ENCODE measurements at places on chromosomes 4 and X.

GRCh38 chr4:159266981-159267868, 164.3 kb downstream of the RAPGEF2 start:
- no peak for DNase-seq

- peak; percentile 37 for DNase-seq
These were observed 151.5 kb downstream of the CORIN start for GRCh38 chr4:47686294-47686872.

DNA sequence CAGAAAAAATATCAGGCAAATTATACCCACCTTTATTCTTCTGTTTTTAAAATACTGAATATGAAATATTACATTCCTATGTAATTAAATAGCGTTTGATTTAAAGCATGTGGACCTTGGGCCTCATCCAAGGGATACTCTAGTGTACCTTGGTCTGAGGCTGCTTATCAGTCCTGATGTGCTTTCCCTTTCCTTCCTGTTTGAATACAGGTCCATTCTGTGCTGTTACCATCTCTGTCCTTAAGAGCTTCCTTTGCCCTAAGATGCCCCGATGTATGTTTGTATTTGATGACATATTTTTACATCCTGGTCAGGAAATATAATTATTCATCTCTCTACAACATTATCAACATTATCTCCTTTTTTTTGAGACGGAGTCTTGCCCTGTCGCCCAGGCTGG, 24.1 kb downstream of the FAT4 start:
- no peak for DNase-seq

DNA sequence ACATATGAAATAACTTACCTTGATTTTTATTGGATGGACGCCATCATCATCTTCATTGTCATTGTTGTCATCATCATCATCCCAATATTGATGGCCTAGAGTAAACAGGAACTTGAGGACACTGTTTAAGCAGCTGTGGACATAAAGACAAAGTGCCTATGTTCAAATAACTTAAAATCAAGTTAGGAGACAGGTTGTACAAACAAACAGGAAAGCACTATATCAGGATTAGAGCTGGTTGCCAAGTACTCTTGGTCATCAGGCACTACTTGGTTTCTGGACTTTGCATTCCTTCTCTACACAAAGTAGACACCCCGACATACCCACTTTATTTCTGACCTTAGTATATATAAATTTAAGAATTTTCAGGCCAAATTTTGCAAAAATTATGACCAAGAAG, 608.6 kb downstream of the KLHL13 start:
- no peak for DNase-seq

GRCh38 chr4:48653217-48654014, 126.7 kb downstream of the FRYL start:
- DNase-seq: no peak

DNA sequence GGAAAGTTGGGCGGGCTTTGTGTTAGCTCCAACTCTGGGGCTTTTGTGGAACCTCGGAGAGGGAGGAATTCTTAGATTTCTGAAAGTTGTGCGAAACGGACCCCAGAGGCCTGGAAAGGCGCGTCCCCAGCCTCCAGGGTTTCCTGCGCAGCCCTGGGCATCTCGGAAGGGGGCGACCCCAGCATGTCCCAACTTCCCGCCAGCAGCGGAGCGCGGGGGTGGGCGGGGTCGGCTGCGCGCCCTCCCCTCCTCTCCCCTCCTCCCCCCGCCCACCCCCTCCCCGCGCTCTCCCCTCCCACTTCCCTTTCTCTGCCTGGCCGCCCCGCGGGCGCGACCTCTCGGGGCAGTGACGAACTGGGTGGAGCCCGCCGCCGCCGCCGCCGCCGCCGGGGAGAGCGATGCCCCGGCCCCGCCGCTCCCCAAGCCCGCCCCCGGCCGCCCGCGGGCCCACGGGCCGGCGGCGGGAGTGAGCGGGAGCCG, 16.8 kb downstream of the PTTG2 start:
- DNase-seq: peak; percentile 81

DNA sequence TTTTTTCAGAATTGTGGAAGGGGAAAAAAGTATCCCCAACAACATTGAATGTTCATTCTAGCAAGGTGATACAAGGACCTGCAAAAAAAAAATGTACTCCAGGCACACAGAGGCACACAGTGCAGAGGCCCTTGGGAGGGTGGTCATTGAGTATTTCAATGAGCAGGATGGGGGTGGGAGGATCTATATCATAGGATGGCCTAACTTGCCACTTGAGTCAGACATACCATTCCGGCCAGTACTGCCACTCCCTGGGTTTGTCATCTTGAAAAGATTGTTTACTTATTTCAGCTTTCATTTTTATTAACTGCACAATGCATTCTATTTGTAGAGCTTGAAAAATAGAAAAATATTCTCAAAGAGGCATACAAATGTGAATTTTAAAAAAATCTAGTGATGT, 18.7 kb downstream of the ZNF595 start:
- no peak for DNase-seq

- DNase-seq: no peak
These were observed 62.6 kb downstream of the C4orf46 start for GRCh38 chr4:158609116-158609515.

- no peak for DNase-seq
These were observed 30.9 kb upstream of the MYOZ2 start for GRCh38 chr4:119104644-119105273.

DNA sequence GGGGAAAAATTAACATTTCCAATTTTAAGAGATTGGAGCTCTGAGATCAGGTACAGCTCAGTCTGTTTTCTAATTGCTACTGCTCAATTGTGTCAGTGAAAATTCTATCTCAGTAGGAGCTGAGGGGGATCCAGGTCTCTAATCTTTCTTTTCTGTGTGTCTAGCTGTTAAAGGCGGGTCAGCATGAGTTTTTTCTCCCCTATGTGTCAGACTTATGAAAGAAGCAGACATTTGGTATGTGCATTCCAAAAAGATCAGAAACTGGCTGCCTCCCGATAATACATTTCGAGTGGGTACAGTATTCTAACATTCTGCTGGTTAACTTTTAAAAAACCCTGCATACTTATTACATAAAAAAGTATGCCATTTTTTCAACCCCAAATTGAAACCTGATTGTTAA, 72.4 kb downstream of the PCDH7 start:
- DNase-seq: no peak

GRCh38 chrX:120401301-120401700, 39.4 kb downstream of the ATP1B4 start:
- DNase-seq: no peak

GRCh38 chr4:85431156-85431555, 43.8 kb upstream of the ARHGAP24 start:
- no peak for DNase-seq

- DNase-seq: peak; percentile 80
These were observed 1.4 kb upstream of the PTPN13 start for GRCh38 chr4:86592553-86593249.

- DNase-seq: peak; percentile 81
These were observed 605.1 kb downstream of the PCDH18 start for GRCh38 chr4:136927172-136927571.

GRCh38 chr4:169630069-169630468, 9.7 kb downstream of the CLCN3 start:
- no peak for DNase-seq

- DNase-seq: no peak
These were observed 435.5 kb downstream of the DTHD1 start for GRCh38 chr4:36716874-36717273.

DNA sequence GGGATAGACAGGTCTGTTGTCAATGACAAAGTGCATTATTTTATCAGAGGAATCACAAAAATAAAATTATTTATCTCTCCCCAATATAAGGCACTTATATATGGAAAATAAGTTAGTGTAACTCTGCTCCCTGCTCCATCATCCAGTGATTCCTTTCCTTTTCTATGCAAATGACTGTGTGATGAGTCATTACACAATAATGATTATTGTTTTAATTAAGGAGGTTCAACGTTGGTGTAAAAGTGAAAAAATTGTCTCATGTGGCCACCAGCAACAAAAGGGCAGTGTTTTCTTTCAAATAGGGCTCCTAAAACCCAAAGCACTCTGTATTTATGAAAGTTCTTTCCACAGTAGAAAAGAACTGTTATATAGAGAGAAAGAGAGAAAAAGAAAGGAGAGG, 16.7 kb downstream of the SLC7A11 start:
- no peak for DNase-seq

Data from ACHN (cell line).